ENCODE measurements at places on chromosomes 2 and 18.

DNA sequence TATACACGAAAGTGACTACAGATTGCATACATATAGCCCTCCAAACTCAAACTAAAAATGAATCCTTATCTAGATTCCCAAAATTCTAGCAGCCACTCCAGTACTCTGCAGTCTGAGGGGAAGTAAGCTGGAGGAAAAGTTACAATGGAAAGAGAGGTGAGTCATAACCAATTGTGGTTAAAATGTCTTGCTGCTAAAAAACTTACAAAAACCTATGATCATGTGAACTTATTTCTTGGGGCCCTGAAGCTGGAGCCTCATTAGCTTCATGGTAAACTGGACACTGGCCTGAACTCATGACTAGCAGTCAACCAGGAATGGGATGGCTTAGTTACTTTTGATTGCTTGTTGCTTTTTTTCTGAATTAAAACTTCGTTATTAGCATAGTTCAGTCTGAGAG lies 175.9 kb downstream of the SLC4A3 start:
- DNase-seq, result peak; percentile 8

DNA sequence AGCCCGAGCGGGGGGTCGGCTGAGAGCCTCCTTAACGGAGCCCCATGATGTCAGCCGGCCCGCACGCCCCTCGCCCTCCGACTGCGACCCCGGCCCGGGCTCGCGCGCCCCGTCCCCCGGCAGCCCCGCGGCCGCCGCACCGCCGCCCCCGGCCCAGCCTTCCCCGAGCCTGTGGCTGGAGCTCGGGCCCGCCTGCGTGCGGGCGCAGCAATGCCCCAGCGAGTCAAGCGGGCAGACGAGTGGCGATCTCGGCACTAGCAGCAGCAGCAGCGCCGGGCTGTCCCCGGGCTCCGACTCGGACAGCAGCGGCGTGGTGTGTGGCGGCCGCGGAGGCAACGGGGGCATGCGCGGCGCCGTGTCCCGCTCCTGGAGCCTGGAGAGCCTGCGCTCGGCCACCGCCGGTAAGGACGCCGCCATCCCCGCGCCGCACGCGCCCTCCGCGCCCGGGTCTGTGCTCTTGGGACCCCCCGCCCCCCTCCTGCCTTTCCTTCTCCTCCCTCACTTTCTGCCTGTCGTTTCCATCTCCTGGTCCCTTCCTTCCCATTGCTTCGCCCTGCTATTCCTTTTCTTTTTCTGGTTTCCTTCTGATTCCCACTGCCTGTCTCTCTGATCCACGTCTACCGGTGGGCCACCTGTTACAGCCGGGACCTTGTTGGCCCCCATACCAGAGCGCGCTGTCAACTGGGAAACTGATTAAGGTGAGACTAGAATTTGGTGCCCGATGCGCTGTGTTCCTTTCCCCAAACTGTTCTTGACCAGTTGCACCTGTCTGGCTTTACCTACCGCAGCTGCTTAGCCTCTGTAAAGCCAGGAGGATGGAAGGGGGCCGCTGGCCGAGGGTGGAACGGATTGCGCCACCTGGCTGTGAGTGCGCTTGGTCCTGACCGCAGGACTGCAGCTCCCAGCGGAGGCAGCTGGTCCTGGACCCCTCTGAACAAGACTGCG lies 127.4 kb downstream of the ARHGEF4 start:
- no peak for DNase-seq

DNA sequence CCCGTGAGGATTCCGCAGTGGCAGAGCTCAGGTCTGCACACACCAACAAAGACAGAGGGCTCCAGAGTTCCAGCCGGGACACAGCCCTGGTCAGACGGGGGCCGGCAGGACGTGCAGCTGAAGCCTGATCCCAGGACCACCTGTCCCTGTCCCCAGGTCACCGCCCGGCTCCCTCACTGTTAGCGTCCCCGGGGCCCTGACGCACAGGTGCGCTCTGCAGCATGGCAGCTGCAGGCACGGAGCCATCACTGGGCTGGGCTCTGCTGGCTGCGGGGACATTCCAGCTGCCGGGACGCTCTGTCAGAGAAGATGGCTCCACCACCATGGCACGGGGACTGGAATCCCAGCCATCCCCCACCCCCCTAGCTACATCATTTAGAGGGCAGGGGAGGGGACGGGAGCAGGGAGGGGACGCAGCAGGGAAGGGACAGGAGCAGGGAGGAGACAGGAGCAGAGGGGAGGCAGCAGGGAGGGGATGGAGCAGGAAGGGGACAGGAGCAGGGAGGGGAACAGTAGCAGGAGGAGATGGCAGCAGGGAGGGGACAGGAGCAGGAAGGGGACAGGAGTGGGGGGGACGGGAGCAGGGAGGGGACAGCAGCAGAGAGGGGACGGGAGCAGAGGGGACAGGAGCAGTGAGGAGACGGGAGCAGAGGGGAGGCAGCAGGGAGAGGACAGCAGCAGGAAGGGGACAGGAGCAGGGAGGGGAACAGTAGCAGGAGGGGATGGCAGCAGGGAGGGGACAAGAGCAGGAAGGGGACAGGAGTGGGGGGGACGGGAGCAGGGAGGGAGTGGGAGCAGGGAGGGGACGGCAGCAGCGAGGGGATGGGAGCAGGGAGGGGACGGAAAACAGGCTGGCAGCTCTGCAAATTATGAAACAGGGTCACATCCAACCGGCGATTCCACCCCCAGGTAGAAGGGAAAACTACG lies 39.8 kb downstream of the SLC66A2 start:
- DNase-seq, result no peak

DNA sequence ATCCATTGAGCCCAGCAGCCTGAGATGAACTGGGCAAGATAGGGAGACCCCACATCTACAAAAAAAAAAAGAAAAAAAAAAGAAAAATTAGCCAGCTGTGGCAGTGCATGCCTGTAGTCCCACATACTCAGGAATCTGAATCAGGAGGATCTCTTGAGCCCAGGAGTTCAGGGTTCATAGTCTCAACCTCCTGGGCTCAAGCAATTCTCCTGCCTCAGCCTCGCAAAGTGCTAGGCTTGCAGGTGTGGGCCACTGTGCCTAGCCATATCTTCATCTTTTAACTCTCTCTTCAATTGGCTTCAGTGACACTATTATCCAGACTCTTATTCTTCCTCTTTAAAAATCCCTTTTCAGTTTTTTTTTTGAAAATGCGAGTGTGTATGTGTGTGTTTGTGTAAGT lies 28.5 kb upstream of the YES1 start:
- DNase-seq, result no peak

- no peak for DNase-seq
Measured at GRCh38 chr2:159545085-159545484, 71.3 kb downstream of the BAZ2B start.

DNA sequence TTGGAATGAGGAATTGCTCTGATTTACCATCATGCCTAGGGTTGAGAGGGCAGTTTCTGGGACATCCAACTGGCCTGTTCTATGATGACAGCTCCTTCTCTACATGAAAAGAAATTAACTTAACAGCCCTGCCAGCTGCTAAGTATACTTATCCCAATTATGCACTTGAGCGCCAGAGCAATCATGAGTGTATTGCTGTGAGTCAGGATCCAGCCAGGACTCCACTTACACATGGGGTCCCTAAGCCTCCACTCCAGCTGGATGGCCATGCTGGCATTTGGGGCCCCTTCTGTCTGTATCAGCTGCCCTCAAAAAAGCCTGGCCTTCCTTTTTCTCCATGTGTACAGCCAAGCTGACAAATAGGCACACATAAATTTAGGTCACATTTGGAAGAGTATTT lies 481.9 kb downstream of the TMX3 start:
- DNase-seq, result no peak

DNA sequence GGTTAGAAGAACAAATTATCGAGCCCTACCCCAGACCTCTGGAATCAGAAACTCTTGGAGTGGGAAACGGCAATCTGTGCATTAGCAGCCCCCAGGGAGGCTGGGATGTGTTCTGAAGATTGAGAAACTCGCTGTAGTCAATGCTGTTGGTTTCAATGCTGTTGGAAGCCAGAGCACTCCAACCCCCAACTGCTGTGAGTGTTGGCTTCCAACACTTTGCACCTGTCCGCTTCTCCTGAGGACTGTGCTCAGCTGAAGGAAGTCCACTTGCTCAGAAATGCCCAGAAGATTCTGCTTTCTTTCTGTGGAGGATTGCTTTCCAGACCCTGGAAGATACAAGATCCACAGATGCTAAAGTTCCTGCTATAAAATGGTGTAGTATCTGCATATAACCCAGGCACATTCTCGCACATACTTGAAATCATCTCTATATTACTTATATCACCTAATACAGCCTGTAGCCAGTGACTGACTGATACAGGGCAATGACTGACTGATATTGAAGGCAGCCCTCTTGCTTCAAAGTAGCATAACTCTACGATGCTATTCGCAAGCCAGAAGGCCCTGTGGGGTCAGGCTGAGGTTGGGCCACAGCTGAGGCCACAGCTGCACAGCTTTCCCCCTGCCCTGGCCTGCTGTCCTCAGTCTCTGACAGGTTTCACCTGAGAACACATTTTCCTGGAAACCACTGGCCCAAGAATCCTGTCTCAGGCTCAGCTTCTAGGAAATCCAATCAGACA lies 757.7 kb upstream of the ID2 start:
- no peak for DNase-seq

GRCh38 chr18:1438458-1438910 lies 533.8 kb downstream of the ADCYAP1 start:
- DNase-seq, result no peak

- DNase-seq, result no peak
Measured at GRCh38 chr2:2758793-2759367, 427.8 kb upstream of the MYT1L start.

GRCh38 chr2:61793389-61793836 lies 60.4 kb downstream of the FAM161A start:
- peak; percentile 25 for DNase-seq

DNA sequence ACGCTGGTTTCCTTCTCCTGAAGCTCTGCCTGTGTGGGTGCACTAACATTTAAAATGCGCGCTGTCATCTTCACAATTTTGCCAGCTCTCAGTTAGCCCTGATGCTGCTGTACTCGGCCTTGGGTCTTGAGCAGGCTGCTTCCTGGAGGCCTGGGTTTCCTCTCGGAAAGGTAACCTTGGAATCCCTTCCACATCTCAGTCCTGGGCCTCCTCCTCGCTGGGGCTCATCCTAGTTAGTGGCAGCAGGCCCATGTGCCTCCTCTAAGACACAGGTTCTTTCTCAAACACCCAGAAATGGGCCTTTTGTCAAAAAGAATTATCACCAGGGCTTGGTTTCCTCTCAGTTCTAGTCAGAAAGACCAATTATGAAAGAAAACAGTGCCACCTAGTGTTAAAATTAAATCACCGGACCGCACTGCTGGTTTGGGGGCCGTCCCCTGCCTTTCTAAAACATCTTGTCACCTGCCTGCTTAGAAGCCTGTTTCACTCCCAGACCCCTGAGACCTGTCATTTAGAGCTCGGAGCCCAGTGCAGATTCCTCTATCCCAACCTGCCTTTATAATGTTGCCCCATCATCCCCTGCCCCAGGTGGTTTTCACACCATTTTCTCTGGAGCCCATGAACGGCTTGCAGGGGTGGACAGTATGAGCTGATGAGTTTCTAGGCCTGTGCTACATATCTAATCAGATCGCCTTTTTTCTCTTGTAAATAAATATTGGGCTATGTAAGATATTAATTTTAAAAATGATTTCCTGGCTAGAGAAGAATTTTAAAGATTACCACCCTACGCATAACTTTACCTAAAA lies 42.4 kb downstream of the HK2 start:
- DNase-seq, result peak; percentile 69

DNA sequence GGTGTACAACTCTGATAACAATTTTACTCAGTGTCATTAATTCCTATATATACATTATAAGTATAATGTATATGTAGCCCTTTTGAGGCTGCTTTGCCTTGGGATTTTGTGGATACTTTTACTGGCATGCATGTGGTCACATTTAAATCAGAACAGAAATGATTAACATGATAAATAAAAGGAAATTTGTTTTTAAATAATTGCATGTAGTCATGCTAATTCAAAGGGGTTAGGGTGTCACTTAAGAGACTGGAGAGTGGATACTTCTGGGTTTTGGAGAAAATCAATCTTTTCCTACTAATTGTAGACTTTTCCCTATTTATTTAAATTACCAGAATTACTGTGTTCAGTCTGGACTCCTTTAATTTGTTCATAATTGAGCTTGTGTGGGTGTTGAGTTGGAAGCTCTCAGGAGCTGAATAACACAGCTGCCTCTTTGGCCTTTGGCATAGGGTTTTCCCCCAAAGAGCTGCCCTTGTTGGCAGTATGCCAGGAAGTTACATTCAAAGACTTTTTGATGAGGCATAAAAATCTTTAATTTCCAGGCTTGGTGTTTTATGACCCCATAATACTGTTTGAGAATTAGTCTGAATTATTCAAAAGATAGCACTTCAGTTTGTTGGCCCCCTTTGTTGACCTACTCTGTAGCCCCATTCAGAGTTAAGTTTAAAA lies 484.7 kb upstream of the NRP2 start:
- no peak for DNase-seq

- peak; percentile 22 for DNase-seq
Measured at GRCh38 chr2:55268288-55268906, 634 bp downstream of the MTIF2 start.

GRCh38 chr2:99450199-99450598 lies 39.6 kb downstream of the REV1 start:
- DNase-seq, result no peak

GRCh38 chr18:58228762-58229161 lies 184.7 kb downstream of the NEDD4L start:
- DNase-seq, result no peak

- DNase-seq, result no peak
Measured at GRCh38 chr2:60352491-60353405, 200.7 kb downstream of the BCL11A start.

DNA sequence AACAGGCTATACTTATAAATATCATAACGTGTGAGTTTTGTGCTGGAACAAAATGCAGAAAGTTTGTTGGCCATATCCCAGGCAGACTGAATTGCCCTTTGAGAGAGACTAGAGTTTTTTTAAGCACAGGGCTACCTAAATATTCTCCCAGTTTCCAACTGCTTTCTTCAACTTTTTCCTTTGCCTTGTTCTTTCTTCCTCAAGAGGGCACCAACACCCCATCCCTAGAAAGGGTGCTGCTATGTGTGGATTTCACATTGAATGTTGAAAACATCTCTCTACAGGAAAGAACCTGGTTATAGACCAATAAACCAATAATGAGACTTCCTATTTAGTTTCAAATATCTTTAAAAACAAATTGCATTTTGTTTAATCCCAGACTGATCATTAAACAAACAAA lies 87.9 kb downstream of the ICOS start:
- peak; percentile 1 for DNase-seq

DNA sequence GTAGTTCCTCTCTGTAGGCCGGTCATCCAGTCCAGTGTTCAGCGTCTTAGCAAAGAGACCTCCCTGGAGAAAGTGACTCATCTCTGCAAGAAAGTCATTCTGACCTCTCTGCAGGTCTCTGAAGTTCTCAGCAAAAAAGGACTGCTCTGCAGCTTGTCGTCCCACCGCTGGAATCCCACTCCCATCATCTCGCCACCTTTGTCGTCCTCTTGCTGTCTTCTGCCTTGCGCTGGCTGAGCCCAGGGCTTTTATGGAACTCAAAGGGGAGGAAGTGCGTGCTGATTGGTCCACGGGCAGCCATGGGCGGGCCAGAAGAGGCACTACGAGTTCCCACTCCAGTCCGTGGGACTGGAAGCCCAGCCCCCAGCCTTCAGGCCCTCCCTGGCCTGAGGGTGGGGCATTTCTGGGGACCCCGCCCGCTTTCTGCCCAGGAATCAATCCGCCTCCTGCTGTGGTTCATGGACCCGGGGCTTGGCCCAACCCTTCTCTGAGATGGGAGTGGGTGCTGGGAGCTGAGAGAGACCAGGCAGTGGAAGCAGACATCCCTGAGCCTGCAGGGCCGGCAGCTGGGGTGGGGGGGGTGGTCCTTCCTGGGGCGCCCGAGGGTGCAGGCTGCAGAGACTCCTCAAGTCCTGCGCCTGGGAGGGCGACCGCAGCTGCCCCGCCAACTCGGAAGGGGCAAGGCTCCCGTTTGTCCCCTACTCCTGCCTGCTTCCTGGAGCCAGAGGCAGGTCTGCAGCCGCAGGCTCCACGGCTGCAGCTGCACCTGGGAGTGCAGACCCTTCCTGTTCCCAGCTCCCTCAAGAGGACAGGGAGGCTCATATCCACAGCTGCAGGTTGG lies 660.7 kb upstream of the RAB6C start:
- DNase-seq, result peak; percentile 86

All from Caki2 (cell line).